NCI-H2081 (cell line): ENCODE measurements at places on chromosomes 7 and 10.

- DNase-seq = no peak
Observed at GRCh38 chr10:21532694-21533466, 1.2 kb upstream of the MLLT10 start.

DNA sequence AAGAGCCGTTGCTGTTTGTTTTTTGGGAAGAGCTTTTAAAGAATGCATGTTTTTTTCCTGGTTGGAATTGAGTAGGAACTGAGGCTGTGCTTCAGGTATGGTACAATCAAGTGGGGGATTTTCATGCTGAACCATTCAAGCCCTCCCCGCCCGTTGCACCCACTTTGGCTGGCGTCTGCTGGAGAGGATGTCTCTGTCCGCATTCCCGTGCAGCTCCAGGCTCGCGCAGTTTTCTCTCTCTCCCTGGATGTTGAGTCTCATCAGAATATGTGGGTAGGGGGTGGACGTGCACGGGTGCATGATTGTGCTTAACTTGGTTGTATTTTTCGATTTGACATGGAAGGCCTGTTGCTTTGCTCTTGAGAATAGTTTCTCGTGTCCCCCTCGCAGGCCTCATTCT, 31.6 kb downstream of the PFKFB3 start:
- DNase-seq = no peak

GRCh38 chr10:109650228-109650627, 273.1 kb downstream of the XPNPEP1 start:
- no peak for DNase-seq

- no peak for DNase-seq
Observed at GRCh38 chr10:132580143-132580542, 42.6 kb downstream of the INPP5A start.
